NAMALWA (cell line): ENCODE measurements at places on chromosomes 1 and 21.

GRCh38 chr1:55053265-55053954, 14.1 kb downstream of the PCSK9 start:
- no peak for DNase-seq

- no peak for DNase-seq
Observed at GRCh38 chr1:241817956-241818612, 29.9 kb upstream of the EXO1 start.

DNA sequence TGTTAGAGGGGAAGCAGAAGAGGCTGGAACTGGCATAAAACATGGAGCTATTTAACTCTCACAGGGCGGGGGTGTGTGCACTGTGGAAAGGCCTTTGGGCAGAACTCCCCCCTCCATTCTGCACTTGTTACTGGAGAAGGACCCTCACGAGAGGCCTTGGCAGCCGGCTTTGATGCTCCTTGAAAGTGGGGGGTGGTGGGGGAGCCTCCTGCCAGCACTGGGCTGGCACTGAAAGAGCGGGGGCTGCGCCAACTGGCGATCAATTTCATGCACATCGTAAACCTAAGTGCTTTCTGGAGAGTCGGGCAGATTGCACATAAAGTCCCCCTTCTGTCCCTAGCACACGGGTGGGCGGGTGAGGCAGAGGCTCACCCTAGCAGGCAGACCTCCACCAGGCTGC, 28.9 kb downstream of the FOXO6 start:
- DNase-seq = no peak

DNA sequence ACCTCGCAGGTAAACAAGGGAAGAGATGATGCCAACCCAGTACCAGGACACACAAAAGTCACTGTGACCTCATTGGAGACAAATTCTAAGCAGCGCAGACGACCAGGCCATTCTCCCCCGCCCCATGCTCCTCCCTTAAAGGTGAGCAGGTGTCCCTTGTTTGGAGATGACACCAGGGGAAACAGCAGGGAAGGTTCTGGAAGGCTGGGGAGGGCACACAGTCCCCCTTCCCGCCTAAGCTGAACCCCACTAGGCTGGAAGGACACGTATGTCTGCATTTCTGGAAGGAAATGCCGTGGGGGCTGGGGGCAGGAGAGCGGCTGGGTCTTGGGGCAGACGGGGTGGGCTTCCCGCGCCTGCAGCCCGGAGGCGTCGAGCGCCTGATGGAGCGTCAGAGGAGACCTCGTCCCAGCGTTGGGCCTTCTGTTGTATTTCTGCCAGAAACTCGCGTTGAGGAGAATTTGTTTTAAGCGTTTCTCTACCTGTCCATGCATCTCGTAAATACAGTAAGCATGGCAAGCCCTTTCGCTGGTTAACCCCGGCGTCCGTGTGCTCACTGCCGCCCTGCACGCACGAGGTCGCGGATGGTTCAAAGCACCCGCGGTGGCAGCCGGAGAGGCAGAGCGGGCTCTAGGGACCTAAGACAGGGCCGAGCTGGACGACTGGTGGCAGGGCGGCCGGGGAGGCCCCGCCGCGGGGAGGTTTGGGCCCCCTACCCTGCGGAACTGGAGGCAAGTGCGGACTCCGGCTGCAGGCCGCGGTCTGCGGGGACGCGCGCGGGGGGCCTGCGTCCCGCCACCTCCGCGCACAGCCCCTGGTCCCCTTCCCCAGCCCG, 1.2 kb upstream of the LHX4 start:
- DNase-seq = no peak

GRCh38 chr21:45078877-45079281, 4.5 kb downstream of the ADARB1 start:
- DNase-seq = no peak

DNA sequence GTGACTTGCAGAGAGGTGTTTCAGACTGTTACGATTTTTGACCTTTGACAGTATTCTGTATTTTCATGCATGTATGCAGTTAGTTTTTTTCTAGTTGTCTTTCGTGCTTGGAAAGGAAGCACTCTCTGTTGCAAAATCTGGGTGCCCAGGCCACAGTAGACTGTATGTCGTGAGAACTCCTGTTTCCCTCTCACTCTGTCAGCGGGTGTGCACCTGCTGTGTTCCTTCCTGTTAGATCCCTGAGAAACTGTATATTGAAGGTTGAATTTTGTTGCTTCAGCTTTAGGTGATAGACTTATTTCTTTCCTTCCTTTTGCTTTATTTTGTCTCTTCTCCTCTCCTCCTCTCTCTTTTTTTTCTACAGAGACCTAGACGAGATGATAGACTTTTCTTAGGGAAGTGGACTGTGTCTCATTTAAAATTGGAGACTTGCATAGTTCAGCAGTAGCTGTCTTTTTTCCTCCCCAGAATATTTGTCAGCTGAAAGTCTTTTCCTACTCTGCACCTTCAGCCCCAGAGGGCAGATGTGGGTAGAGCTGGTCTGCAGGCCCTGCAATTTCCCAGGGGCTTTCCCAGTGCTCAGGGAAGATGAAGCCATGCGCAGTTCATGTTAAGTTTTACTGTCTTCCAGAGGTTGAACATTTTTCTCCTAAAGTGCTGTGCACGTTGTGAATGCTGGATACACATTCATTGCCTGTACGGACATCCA, 1.4 kb downstream of the TRAPPC10 start:
- peak; percentile 73 for DNase-seq
